GM19239 (cell line): ENCODE measurements at places on chromosomes 4 and X.

DNA sequence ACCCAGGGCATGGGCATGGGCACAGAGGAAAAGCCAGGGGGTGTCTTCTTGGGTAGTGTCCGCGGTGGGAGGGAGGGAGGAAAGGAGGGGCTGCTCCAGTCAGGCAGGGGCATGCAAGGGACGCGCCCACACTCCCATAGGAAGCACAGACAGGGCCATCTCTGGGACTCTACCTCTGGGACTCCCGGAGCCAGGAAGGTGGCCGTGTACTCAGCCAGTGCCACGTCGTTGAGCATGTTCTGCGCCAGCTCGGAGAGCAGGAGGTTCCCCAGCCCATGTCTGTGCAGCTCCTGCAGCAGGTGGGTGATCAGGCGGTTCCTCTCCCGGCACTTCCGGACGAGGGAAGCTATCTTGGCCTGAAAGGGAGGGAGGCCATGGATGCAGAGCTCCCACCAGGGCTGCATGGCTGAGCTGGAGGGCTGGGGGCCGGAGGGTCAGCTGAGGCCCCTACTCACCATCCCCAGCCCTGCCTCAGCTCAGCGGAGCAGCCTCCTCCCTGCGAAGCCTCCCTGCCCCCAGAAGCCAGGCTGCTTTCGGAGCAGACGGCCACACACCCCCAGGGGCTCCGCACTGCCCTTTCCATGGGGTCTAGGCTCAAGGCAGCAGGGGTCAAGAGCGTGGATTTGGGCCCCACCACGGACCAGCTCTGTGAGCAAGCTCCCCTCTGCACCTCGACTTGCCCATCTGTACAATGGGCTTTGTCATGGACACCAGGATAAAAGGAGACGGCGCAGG, 44.6 kb downstream of the C4orf50 start:
- DNase-seq, result no peak

DNA sequence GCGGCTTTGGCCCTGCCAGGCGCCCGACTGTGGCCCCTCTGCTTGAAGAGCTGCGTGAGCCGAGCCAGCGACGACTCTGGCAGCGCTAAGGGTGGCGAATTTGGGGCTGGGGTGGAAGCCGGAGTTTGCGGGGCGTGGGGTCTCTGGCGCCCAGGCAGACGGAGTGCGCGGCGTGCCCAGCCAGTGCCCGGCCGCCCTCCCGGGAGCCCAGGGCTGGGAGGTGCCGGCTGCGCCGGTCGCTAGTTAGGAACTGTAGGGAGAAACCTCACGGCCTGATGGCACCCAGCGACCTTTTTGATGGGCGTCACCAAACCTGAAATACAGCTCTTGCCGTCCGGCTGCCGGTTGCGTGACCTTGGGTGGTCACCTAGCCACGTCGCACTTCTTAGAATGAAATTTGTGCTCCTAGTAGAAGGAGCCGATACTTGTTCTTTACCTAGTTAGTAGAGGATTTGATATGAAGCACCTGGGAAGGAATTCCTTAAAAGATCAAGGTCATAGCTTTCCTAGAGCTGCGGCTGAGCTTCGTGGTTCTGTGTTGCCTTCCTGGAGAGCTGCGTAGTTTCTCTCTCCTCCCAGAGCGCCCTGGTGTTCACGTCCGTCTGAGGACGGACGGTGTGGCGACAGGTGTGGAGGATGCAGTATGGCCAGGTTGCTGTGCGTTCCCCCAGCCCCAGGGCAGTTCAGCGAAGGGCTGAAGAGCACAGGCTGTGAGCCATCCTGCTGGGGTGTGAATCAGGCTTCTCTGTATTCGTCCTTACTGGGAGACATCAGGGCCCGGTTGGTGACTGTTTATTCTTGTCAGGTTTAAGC, 680 bp downstream of the MAEA start:
- DNase-seq, result no peak

- DNase-seq, result no peak
Measured at GRCh38 chr4:110489901-110490508, 14.1 kb downstream of the ENPEP start.

DNA sequence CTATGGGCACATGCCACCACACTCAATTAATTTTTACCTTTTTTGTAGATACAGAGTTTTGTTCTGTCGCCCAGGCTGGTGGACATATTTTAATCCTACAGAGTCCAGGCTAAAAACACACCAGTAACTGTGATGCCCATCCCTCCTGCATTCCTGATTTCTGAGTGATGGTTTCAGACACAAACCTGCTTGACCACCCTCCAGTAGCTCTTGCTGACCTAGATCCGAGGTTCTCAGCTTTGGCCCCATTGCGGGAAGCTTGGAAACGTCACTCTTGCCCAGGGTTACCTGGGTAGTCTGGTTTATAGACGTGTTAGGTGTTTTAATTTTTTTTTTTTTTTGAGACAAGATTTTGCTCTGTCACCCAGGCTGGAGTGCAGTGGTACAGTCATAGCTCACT, 7.5 kb downstream of the CD99 start:
- no peak for DNase-seq

DNA sequence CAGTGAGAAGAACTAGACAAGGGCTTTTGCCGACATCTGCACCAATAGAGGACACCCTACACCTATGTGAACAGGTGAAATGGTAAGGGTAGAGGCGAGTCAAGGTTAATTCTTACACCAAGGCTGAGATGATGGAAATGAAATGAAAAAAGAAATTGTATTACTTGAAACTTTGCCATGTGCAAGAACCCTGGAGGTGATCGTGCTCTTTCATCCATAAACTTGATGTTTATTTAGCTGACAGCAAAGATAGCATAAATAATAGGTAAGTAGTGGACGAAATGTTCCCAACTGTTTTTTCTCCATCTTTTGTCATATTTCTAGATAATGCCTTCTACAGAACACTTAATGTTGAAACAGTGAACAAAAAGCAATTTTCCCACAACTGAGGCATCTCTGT, 162.5 kb downstream of the BANK1 start:
- no peak for DNase-seq

- DNase-seq, result no peak
Measured at GRCh38 chr4:103478734-103479133, 241.1 kb downstream of the TACR3 start.

- no peak for DNase-seq
Measured at GRCh38 chr4:121370729-121371325, 10.0 kb downstream of the QRFPR start.

DNA sequence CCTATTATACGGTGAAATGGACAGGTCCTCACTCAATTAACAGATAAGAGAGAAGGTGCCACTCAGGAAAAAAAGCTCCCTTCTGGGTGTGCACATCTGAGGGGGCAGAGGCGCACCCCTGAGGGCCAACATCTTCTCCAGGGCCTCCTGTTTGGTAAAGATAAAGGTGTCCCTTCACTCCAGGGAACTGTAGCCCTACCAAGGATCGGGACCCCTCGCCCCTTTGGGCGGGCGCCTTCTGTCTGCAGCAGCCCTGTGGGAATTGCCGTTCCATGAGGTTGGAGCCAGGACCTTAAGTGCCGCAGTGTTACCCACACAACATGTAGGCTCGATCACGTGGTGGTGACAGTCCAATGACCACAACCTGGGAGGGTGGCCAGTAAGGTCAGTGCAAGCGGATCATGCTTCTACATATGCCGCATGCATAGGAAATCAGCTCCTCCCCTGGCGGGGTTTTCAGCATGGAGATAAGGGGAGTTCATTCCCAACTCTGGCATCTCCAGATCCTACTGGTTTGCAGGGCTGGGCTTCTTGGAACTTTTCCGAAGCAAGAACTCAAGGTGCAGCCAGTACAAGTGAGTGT, 253.3 kb downstream of the EVC2 start:
- DNase-seq, result no peak

- DNase-seq, result no peak
Measured at GRCh38 chrX:106331606-106332005, 163.5 kb downstream of the PWWP3B start.
